C1 segment of cervical spinal cord (tissue), 14 donors: ENCODE measurements at places on chromosomes 6 and 20.
A peak's percentile ranks its signal among the peaks of the same experiment; 100 is the strongest.

GRCh38 chr6:16514249-16514648 is 247.0 kb downstream of the ATXN1 start:
- no peak for DNase-seq

- no peak for DNase-seq
Measured at GRCh38 chr20:63652192-63652980, 838 bp downstream of the STMN3 start.

DNA sequence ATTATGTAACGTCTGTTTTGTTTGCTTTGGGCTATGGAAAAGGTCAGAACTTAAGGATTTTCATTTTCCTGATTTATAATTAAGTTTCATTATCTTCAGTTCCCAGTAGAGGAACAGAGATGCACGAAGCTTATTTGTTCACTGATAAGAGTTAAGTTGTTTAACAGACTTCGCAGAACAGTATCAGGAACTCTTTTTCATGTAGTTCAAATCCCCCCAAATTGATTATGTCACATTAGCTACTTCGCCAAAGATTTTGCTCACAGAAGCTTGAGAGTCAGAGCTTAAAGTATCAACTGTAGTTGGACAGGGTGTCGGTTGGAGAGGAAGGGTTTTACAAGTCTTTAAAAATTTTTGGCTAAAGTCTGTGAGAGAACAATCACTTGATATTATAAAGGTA is 43.4 kb downstream of the ZHX3 start:
- DNase-seq: no peak

DNA sequence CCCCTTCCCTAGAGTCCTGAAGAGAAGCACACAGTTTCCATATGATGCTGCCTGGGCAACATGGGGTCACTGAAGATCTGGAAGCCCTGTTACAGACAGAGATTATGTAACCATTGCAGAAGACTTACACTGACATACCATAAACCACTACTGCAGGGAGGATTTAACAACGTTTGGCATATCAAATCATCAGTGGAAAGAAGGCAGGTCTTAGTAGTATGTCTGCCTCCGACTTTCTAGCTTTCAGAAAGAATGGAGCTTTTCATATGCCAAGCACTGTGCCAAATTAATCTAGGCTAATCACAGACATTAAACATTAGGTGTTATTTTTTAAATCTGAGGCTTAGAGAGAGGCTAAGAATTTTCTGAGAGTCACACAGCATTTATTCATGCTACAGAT is 144.3 kb downstream of the ADGRB3 start:
- DNase-seq: no peak

GRCh38 chr20:46568570-46569129 is 18.2 kb upstream of the OCSTAMP start:
- DNase-seq: peak; percentile 89

- DNase-seq: no peak
Measured at GRCh38 chr6:88339761-88340160, 173.6 kb upstream of the CNR1 start.

DNA sequence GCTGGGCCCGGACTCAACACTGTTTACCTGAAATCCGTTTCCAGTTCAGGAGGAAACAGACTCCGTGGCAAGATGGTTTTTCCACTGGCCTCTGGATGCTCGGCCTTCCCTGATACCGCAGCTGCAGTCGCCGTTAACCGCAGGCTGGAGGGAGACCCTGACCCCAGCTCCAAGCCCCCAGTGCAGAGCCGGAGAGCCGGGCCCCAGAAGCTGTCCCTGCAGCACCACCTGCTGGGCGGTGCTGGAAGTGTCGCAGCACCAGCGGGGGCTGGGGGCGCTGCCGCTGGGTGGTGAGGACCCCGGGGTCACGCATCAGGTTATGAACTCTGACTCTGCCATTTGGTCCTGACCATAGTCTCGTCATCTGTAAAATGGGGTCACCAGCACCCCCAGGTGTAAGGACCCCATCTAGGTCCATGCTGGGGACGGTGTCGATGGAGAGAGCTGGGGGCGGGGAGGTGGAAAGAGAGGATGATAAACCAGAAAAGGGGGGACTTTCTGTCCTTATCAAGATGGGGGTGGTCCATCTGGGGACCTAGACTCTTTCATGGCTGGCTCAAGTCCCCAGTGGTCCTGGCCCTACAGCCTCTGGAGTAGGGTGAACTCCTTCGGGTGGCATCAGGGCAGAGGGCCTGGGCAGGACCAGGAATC is 20.8 kb upstream of the CHRNA4 start:
- DNase-seq: no peak
